ENCODE measurements at places on chromosomes 6 and 20.

DNA sequence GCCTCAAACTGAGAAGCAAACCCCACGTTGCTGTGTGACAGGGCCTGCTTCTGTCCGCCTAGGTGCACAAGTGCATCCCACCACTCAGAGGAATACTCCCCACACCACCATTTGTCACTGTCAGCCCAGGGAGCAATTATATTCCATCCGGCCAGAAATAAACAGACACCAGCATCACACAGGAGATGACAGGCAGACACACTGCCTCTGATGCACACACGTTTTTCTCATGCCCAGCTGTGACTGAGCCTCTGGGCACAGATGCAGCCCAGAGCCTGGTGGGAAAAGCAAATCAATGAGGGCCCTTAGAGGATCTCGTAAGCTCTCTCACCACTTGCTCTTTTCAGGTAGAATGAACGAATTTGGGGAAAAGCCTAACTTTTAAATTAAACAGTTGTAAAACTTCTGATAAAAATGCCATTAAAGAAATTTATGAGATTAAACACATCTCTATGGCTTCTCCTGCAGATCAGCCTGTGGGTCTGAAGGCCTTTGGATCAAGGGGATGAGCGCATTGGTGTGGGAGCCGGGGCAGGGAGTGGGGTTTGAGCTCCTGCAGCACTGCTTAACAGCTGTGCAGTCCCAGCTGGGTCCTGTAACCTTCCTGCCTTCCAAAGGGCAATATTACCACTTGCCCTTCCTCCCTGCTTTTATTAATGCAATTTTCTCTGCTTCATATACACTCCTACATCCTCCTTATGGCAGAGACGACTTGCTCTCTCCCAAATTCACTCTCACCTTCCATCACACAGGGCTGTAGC lies 624.3 kb downstream of the PTPRT start:
- DNase-seq = no peak

DNA sequence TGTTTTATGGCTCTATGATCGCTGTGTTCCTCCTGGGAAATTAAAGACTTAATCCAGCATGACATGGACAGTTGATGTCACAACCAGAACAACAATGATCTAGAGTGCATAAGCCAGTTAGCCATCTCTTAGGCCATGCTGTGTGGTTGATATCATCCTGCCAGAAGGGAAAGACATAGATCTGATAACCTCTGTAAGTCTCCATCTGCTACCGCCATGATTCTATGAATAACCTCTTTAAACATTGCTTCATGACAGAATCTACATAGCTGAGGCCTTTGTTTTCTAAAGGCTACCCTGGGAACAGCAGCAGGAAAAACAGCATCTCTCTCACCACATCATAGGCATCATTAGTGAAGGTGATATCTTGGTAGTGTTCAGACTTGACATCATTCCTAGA lies 117.6 kb upstream of the PHACTR1 start:
- no peak for DNase-seq

- no peak for DNase-seq
These were observed 3.7 kb upstream of the SLC17A2 start for GRCh38 chr6:25934156-25934555.

DNA sequence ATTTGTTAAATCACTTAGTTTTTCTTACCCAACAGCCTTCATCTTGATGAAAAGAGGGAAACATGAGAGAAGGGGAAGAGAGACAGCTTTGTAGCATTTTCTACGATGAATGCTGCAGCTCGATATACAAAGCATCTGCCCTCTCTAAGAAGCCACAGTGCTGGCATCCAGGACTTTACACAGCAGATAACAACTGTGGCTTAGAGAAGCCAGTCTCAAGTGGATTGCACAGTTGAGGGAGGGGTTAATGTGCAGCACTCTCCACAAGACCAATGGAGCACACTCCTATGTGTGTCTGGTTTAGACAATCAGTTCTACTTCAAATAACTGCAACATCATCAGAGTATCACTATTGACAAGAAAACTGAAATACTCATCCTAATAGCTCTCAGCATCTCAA lies 5.8 kb downstream of the C6orf120 start:
- no peak for DNase-seq

DNA sequence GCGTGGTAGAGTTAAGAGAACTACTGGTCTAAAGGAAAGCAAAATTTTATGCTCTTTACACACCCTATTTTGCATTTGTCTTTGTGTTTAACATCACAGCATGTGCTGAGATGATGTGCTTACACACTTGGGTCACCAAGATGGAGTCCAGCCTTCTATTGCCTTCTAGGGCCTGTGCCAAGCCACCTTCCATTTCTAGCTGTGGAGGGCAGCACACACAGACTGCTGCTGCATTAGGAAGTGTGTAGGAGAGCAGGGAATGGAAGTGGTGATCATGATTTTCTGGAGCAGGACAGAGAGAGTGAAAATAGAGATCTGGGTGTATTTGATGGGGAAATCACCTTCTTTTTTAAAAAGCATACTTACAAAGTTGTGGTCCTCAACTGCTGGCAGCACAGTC lies 191.6 kb downstream of the SOX4 start:
- DNase-seq = no peak

- DNase-seq = no peak
These were observed 145.4 kb upstream of the FOXA2 start for GRCh38 chr20:22729616-22730236.

- no peak for DNase-seq
These were observed 53.0 kb downstream of the NUDT3 start for GRCh38 chr6:34339432-34339831.
